NCI-H1092 treated with DMSO at 0.1 percent for 48 hours (cell line): ENCODE measurements at places on chromosomes 1 and 21.
A peak's percentile ranks its signal among the peaks of the same experiment; 100 is the strongest.

- DNase-seq, result no peak
Observed at GRCh38 chr1:61285371-61285885, 203.1 kb downstream of the NFIA start.

DNA sequence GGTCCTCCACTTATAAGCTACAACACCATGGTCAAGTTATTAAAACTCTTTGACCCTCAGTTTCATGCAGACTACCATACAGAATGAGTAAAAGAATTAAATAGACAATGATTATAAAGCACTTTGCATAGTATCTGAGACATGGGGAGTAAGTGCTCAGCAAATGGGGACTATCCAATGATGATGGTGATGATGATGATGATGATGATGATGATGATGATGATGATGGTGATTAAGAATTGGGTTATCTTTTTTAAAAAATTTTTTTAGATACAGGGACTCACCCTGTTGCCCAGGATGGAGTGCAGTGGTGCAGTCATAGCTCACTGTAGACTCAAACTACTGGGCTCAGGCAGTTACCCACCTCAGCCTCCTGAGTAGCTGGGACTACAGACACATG, 8.1 kb upstream of the EPS15 start:
- DNase-seq, result no peak

DNA sequence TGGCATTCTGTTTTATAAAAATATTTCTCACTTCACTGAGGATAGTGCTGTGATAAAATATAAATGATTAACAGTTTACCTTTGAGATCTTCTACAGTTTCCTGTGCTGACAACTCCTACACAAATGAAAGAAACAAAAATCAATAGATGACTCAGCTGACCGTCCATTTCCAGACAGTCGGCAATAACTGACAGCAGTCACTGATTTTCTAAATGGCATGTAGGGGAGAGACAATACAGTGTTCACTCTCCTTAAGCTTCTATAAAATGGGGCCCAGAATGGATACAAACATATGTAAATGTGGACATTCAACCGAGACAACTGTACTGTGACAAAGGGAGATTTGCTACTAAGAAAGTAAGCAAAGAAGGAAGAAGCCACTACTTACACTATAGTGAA, 34.3 kb downstream of the PCNX2 start:
- DNase-seq, result no peak

DNA sequence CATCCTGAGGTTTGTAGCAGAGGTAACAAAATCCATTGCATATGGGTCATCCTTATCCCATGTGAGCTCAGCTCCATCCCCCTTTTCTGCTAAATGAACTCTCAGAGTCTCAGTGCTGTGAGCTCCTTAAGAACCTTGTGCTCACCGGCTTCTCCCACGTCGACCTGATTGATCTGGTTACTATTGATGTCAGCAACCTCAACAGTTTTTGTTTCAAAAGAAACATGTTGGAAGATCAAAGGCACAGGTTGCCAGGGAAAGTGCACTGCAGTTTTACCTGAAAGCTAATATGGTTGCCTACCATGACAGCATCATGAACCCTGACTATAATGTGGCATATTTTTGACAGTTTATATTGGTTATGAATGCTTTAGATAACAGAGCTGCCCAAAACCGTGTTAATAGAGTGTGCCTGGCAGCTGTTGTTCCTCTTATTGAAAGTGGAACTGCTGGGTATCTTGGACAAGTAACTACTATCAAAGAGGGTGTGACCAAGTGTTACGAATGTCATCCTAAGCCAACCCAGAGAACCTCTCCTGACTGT, 131.4 kb downstream of the HS2ST1 start:
- no peak for DNase-seq

- DNase-seq, result no peak
Observed at GRCh38 chr1:92804721-92805201, 19.9 kb upstream of the EVI5 start.

- DNase-seq, result no peak
Observed at GRCh38 chr1:90557706-90558105, 159.4 kb downstream of the BARHL2 start.

- DNase-seq, result no peak
Observed at GRCh38 chr1:112114540-112114939, 125.1 kb upstream of the KCND3 start.

- DNase-seq, result no peak
Observed at GRCh38 chr1:78045926-78046778, at the start of gene GIPC2. Gene GIPC2 (plus strand): TSS chr1:78045966. CDS start chr1:78046095, 129 bp downstream.

DNA sequence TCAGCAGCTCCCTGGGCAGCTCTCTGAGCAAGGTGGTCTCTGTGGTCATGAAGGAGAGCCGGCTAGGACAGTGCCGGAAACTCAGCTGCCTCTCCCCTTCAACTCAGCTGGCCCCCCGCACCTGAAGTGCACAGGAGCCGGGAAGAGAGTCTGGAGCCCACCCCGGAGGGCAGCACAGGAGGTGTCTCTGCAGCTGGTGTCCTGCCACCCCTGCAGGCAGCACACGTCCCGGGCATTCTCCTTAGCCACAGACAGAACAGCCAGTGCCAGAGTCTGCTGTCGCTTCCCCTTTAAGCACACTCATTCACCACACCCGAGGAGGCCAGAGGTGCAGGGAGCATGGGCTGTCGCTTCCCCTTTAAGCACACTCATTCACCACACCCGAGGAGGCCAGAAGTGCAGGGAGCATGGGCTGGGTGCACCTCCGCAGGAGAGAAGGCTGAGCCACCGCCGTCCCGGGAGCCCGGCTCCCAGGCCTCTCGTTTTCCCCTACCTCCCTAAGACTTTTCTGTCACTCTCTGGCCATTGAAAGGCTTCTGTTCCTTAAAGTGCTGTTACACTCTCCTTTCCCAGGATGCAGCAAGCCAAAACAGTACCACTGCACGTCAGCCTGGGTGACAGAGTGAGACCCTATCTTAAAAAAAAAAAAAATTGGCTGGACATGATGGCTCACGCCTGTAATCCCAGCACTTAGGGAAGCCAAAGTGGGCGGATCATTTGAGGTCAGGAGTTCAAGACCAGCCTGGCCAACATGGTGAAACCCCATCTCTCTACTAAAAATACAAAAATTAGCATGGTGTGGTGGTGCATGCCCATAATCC, 16.9 kb upstream of the SAMD11 start:
- DNase-seq, result no peak

DNA sequence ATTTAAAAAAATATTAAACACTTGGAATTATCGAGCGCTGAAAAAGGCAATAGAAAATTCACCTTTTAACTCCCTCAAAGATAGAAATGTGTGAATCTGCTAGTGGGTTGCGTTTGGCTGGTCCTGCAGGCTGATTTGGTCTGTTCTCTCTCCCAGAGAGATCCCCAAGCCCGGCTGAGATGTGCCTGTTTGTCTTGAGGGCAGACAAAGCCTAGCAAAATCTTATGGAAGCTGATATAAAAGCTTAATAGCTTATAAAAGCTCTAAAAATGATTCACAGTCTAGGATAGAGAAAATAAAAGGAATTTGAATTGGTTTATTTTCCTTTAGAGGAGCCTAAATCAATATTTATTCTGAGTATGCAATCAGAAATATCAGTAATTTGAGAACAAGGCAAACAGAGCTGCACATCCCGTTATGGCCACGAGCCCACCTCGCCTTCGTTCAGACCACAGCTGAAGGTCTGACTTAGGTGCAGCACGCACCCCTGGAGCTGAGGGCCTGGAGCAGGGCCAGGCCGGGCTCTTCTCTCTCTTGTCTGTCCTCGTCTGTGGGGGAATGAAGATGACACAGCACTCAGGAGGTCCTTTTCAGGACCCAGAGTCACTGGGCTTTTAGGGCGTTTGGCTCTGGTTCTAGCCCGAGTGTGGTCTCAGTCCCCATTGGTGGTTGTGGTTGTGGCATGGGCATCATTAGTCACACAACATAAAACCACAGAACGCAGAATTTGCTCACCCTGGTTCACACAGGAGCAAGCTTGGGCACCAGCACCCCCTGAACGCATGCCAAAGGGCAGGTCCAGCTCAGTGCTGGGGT, 18.6 kb downstream of the PDE9A start:
- DNase-seq, result peak; percentile 97

GRCh38 chr21:35281956-35282355, 232.9 kb upstream of the RUNX1 start:
- no peak for DNase-seq

DNA sequence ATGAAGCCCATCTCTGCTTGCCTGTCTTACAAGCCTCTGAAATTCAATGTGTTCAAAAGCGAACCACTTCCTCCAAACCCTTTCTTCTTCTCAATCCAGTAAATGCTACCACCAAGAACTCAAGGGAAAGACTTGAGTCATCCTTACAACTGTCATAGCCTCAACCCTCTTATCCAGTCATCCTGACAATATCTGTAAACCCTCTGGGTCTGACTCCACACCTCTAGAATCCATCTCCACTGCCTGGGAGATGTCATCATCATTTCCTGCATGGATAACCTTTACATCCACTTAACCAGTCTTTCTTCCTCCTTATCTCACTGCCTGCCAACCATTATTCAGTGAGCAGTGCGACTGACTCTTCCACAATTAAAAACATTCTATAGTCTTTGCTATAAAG, 441.1 kb downstream of the SETD4 start:
- DNase-seq, result no peak

DNA sequence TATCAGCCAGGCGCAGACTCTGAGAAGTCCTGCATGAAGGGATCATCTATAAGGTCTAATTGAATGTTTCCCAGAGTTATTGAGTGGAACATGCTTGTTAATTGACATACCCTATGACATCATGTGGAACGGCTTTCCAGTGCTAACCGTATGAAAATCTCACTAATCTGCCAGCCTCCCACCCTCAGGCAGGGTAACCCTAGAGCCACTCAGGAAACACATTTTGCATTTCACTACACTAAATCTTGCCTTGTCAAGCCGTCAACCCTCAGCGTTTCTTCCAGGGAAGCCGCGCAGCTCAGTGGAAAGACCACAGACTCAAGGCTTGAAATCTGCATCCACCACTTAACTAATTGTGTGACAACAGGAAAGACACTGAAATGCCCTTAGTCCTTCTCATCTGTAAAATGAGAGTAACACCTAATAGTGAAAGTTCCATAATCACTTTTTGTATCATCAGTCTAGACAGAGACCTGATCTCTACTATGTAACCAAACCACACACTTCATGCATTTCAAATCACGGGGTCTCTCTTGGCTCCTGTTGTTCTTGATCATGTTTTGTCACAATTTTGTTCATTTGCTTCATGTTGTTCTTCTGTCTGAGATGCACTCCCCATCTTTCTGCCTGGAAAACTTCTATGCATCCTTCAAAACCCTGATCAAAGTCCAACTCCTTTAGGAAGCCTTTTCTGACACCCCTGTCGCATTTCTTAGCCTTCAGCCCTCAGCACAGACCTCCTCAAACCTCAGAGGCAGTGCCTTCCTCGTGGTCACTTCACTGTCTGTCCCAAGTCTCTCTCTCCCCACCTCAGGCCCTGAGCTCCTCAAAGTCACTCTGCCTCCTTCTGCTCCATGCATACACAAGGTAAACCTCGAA, 246.5 kb downstream of the TOMM20 start:
- DNase-seq, result no peak
